ENCODE measurements at places on chromosomes 12 and 14.

GRCh38 chr14:59317798-59318505, 129.5 kb downstream of the DAAM1 start:
- no peak overlapping the region for H3K4me3 ChIP-seq
- H3K27me3 ChIP-seq = no peaks in the 10 kb centered on the region

GRCh38 chr14:100543471-100544455, 43.5 kb downstream of the BEGAIN start:
- no peaks in the 10 kb centered on the region for H3K36me3 ChIP-seq
- no peak for DNase-seq
- peaks cover 3% of the 10 kb centered on the region for H3K4me1 ChIP-seq
- H3K4me3 ChIP-seq = no peak overlapping the region
- H3K27ac ChIP-seq = no peak overlapping the region

GRCh38 chr12:99388671-99389195, 258.8 kb upstream of the GARIN6 start:
- H3K27ac ChIP-seq = no peak overlapping the region
- DNase-seq = no peak
- no peaks in the 10 kb centered on the region for H3K36me3 ChIP-seq
- H3K4me1 ChIP-seq = no peaks in the 10 kb centered on the region
- no peaks in the 10 kb centered on the region for H3K27me3 ChIP-seq

DNA sequence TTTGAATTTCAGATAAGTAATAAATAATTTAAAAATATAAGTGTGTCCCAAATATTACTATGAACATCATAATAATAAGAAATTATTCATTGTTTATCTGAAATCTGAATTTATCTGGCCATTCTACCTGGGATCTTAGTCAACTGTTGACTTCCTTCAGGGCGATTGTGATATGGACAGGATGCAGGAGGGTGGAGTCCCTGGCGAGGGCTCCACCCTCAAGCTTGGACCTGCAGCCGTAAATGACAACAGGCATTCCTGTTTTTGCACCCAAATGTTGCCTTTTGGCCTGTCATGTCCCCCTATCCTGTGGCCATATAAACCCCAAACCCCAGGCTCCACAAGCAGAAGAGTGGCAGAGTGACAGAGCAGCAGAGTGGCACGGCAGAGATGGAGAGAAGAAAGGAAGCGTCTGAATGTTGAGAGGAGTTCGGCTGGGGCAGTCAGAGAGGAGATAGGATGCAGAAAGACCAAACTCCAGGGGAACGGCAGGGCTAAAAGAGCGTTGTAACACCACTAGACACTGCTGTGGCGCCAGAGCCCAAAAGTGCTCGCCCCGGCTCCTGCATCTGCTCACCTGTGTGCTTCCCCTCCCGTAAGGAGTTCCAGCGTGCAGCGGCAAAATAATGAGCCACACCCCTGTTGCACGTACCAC, 39.4 kb upstream of the FUT8 start:
- H3K36me3 ChIP-seq = no peaks in the 10 kb centered on the region
- DNase-seq = no peak
- H3K27ac ChIP-seq = no peak overlapping the region
- no peaks in the 10 kb centered on the region for H3K27me3 ChIP-seq

DNA sequence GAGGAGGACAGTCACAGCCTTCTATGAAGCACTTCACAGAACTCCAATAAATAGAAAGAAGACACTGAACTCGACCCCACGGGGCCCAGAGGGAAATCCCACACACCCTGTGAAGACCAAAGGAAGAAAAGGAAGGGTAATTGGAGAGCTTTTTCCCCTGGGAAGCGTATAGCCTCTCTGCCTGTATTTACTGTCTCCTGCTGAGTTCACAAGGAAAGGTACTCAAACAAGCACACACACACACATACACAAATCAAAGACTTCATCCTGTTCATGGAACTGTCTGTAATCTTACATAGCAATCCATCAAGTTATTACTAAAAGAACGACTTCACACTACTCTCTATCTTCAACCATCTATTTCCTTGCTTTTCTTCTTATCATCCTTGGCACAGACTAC, 15.3 kb downstream of the FOXN3 start:
- peak overlapping the region; percentile 59 for H3K4me3 ChIP-seq
- no peaks in the 10 kb centered on the region for H3K36me3 ChIP-seq
- peaks cover 47% of the 10 kb centered on the region for H3K4me1 ChIP-seq
- peaks cover 15% of the 10 kb centered on the region for H3K27me3 ChIP-seq

GRCh38 chr12:546265-546919, 86.7 kb downstream of the B4GALNT3 start:
- no peak for DNase-seq
- peaks cover 14% of the 10 kb centered on the region for H3K27me3 ChIP-seq
- no peak overlapping the region for H3K27ac ChIP-seq

DNA sequence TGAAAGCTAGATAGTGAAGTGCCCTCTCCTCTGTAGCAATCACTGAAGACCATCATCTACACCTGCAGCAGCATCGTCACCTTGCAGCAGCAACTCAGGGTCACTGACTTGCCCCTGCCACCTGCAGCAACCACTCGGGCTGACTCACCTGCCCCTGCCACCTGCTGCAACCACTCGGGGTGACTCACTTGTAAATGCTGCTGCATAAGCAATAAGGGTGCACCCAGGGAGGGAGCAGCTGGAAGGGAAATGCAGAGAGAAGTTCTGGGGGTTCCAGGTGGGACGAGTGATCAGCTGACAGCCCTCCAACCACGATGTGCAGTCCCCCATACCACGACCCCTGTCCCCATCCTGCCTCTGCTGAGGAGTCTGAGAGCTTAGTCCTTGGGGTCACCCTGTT, 357.1 kb upstream of the SFSWAP start:
- H3K4me1 ChIP-seq = peaks cover 13% of the 10 kb centered on the region
- H3K36me3 ChIP-seq = peaks cover 4% of the 10 kb centered on the region
- DNase-seq = no peak
- H3K4me3 ChIP-seq = no peak overlapping the region

- no peaks in the 10 kb centered on the region for H3K4me1 ChIP-seq
- H3K4me3 ChIP-seq = no peak overlapping the region
- H3K27ac ChIP-seq = no peak overlapping the region
- DNase-seq = no peak
- H3K36me3 ChIP-seq = no peaks in the 10 kb centered on the region
- H3K27me3 ChIP-seq = no peaks in the 10 kb centered on the region
Observed at GRCh38 chr14:27958757-27959156, 807.8 kb upstream of the FOXG1 start.

DNA sequence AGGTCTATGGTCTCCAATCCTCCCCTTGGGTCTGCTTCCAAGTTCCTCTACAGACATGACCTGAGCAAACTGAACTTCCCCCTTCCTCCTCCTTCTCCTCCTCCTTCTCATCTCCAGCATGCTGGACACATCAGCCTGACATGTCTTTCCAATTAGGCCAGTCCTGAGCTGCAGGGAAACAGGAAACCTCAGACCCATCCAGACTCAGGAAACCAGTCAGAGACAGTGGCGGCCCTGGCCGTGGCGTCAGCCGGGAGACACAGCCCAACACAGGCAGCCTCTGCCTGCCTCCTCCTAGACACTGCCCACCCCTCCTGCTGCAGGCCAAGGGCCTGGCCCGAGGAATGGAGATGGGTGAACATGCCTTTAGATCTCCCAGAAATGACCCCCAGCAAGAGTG, 468.8 kb downstream of the BCL11B start:
- H3K4me1 ChIP-seq = no peaks in the 10 kb centered on the region
- H3K27me3 ChIP-seq = peaks cover 2% of the 10 kb centered on the region
- no peak for DNase-seq
- no peak overlapping the region for H3K27ac ChIP-seq

DNA sequence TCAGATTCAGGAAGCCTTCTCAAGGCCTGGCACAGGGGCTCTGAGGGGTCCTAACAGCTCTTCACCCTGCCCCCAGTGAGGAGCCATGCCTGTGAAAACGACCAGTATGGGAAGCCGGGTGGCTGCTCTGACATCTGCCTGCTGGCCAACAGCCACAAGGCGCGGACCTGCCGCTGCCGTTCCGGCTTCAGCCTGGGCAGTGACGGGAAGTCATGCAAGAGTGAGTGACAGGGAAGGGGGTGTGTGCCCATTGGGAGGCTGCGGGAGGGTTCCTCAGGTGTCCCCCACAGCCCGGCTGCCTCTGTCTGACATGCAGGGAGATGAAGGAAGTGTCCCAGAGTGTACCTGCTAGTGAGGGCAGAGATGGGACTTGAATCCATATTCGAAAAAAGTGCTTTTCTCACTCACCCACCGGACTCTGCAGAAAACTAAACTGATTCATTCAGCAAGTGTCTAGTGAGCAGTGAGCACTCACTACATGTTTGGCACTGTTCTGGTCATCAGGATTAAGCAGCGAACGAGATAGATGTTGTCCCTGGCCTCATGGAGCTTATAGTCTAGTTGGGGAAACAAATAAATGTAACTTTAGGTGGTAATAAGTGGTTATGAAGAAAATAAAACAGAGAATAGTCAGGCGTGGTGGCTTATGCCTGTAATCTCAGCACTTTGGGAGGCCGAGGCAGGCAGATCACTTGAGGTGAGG, 9.4 kb upstream of the LRP1-AS start:
- H3K27me3 ChIP-seq = peaks cover 7% of the 10 kb centered on the region
- DNase-seq = no peak
- peaks cover 23% of the 10 kb centered on the region for H3K36me3 ChIP-seq
- no peak overlapping the region for H3K4me3 ChIP-seq
- H3K4me1 ChIP-seq = no peaks in the 10 kb centered on the region

DNA sequence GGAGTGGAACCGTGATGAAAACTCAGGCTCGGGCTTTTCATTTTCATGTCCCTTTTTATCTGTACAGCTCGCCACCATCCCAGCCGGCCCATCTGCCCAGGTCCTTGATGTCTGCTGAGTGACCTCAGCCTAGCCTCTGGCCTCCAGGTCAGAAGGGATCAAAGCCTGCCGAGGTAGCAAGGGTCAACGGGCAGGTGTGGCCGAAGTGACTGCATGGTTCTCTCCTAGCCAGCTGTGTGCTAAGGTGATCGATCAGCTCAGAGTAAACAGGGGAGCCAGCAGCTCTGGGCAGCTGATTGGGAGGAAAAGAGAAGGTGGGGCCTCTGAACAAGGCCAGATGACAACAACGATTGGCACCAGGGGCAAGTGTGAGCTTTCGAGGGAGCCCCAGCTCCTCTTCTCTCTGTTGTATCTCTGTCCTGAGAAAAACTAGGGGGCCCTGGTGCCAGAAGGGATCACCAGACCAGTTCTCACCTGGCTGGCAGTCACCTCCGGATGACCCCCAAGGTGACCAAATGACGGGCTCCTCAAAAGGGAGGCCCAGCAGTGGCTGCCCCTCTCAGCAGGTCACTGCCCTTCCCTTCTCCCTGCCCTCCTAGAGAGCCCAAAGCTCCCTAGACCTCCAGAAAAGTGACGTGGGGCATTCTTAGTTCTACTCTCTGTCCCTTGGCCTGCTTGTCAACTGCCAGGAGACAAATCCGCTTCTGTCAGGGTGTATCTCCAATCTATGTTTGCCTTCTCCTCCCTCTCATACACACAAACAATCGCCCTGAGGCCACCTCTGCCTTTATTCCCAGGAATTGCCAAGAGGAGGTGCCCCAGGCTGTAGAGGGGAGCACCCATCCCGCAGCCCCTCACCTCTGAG, 3.4 kb downstream of the SLC6A12 start:
- H3K4me3 ChIP-seq = no peak overlapping the region
- H3K27ac ChIP-seq = peak overlapping the region; percentile 12
- peaks cover 8% of the 10 kb centered on the region for H3K27me3 ChIP-seq
- peaks cover 5% of the 10 kb centered on the region for H3K36me3 ChIP-seq
- no peak for DNase-seq

- no peaks in the 10 kb centered on the region for H3K36me3 ChIP-seq
- DNase-seq = no peak
- H3K4me3 ChIP-seq = no peak overlapping the region
- H3K27me3 ChIP-seq = no peaks in the 10 kb centered on the region
- H3K27ac ChIP-seq = no peak overlapping the region
Observed at GRCh38 chr14:90654831-90655276, 161.4 kb downstream of the TTC7B start.

GRCh38 chr12:52608161-52608560, 6.9 kb upstream of the KRT72 start:
- DNase-seq = no peak
- H3K27ac ChIP-seq = no peak overlapping the region
- H3K4me1 ChIP-seq = no peaks in the 10 kb centered on the region
- no peaks in the 10 kb centered on the region for H3K27me3 ChIP-seq

DNA sequence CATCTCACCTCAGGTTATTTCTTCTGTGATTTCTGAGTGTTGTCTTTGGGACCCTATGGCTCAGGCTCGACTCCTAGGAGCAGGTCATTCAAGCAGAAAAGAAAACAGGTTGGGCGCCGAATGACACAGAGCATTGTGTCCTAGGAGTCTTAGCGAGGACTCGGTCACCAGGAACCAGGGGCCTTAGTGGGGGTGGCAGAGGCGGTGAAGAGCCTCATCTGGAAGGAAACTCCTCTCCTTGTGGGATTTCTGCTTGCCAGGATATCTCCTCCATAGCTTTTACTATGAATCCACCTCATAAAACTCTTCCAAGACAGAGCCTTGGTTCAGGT, 630 bp downstream of the PLEKHH1 start:
- peaks cover 2% of the 10 kb centered on the region for H3K27me3 ChIP-seq
- peak overlapping the region; percentile 66 for H3K27ac ChIP-seq
- H3K4me1 ChIP-seq = peaks cover 3% of the 10 kb centered on the region
- H3K36me3 ChIP-seq = peaks cover 4% of the 10 kb centered on the region
- DNase-seq = no peak

Data from glutamatergic neuron (in vitro differentiated cells).